Jurkat, Clone E6-1 (cell line): ENCODE measurements at places on chromosomes 7 and 10.

GRCh38 chr10:22643116-22643515, 71.3 kb downstream of the PIP4K2A start:
- DNase-seq: no peak

DNA sequence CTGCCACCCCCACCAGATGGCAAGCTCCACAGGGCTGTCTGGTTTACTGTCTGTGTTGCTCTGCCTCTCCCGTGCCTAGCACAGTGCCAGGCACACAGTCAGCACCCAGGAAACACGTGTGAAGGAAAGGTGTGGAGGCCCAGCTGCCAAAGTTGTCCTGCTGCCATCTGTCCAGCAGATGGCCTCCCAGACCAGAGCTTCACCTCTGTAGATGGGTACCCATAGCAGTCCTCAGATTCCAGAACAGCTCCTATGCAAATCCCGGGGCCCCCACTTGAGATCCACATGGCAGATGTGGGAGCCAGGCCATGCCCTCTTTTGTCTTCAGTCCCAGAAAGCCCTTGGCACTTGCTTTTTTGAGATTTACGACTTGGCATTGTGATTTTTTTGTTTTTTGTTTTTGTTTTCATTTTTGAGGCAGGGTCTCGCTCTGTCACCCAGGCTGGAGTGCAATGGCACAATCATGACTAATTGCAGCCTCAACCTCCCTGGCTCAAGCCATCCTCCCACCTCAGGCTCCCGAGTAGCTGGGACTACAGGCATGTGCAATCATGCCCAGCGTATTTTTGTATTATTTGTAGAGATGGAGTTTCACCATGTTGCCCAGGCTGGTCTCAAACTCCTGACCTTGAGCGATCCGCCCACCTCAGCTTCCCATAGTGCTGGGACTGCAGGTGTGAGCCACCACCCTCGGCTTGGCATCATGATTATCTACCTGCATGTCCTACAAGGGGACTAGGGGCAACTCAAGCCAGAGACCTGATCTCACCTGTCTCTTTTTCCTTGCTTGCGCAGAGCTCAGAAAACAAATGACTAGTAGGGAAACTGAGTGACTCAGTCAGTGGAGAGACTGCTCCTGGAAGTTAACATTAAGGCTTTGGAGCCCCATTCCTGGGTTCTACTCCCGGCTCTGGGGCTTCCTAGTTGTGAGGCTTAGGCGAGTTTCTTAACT, 16.9 kb upstream of the PALD1 start:
- no peak for DNase-seq

DNA sequence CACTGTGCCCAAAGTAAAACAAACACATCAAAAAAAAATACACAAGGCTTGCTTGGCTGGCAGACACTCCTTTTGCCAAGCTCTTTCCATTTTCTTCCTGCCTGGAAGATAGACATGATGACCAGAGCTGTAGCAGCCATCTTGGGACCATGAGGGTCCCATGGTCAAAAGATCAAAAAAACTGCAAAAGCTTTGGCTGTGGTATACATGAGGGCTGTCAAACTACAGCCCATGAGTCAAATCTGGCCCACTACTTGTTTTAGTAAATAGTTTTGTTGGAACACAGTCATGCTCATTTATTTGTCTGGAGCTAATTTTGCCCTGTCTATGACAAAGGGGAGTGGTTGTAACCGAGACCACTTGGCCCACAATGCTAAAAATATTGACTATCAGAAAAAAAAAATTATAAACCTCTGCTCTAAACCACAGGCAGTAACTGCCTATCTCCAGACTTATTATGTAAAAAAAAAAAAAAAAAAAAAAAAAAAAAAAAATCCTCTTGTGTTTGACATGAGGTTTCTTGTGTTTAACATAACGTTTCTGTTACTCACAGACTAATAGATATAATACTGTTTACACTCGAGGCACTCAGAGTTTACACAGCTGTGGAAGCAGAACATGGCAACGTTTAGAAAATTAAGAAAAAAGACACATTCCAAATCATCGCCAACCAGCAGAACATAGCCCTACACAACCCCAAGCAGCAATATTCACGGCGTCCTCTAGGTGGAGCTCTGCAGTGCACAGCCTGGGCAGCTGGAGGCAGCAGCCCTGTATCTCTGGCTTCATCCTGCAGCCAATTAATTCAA, 36.9 kb downstream of the ASB13 start:
- DNase-seq: peak; percentile 84

DNA sequence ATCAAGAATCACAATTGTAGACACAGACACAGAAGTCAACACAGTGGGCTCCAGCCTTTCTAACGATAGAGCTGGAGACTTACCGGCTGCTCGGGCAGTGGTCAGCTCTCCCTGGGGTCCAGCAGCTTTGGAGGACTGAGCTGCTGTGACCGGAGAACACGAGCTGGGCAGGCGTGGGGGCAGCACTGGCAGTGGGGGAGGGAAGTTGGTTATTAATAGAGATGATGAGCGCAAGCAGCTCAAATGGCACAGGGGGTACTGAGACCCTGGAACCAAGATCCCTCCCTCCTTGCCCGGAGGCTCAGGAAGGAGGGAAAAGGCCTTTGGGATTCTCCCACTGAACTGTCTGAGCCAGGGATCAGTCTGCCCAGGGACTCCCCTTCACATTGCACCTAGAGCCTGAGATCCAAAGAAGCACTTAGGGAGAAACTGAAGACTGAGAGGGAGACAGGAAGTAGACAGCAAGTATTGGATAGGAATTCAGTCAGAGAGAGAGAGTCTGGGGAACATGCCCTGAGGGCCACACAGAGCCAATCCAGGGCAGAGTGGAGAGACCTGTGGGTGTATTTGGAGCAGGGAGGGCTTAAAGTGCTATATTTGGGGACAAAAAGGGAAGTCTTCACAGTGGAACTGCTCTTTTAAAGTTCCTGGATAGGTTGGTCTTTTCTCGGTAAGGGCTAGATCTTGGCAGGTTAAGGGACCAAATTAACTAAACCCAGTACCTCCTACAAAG, at the start of gene MYOZ1:
MYOZ1 (minus strand) TSS at position 147 of the 733 bp plus-strand sequence. CDS start 1,457 bp downstream, outside the sequence.
- DNase-seq: no peak

DNA sequence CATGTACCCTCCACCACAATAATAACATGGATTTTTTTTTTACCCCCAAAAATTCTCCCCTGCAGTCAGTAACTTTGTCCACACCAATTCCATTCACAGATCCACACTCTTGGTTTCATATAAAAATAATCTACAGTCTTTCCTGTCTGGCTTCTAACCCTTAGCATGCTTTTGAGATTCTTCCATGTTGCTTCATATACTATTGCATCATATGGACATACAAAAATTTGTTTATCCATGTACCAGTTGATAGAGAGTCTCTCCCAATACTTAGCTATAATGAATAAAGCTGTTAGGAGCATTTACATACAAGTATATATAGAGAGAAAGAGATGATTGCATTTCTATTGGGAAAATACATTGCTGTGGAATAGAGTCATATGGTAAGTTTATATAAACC, 575.0 kb downstream of the XPNPEP1 start:
- no peak for DNase-seq

- DNase-seq: no peak
These were observed 474.2 kb downstream of the CALN1 start for GRCh38 chr7:71937840-71938371.
